ENCODE measurements at places on chromosomes 12 and 14.

DNA sequence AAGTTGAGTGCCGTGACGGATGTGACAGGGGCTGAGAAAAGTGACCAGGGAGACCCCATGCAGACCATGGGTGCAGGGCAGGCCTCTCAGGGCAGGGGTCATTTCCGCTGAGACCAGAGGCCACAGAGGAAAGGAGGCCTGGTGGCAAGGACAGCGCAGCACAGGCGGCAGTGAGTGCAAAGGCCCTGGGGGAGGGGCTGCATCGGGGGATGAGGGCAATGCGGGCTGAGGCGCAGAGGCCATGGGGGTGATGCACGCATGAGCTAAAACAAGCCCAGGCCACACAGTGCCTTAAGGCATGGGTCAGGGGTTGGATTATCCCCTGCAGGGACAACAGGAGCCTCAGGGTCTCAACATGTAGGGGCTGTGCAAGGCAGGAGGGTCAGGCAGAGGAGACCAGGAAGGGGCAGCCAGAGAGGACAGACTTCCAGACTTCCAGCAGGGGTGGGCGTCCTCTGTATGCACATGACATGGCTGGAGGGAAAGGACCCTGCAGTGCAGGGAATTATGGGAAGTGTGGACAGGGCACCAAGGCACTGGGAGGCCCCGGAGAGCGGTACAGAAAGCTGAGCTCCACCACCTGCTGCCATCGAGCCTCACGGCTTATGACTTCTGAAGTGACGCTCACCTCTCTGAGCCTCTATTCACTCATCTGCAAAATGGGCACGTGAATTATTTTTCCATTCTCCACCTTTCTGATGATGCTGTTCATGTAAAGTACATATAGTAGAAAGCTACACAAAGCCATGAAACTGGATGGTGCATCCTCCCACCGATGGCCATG, 27.3 kb downstream of the RILPL1 start:
- DNase-seq = no peak

DNA sequence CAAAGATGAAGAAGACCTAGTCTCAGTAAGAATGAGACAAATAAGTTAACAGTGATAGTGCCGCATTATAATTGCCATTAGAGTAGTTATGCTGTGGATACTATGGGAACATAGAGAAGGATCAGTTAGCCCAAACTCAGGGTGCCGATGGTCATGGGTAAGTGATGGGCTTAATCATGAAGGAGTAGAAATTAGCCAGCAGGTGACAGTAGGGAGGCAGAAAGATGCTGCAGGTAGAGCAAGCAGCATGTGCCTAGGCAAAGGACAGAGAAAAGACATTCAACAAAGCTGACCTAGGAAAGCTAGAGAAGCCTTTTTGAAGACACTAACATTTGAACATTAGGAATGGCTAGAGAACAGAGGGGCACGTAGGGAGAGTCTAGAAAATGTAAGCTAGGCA, 30.6 kb upstream of the PTPRQ start:
- DNase-seq = peak; percentile 13

DNA sequence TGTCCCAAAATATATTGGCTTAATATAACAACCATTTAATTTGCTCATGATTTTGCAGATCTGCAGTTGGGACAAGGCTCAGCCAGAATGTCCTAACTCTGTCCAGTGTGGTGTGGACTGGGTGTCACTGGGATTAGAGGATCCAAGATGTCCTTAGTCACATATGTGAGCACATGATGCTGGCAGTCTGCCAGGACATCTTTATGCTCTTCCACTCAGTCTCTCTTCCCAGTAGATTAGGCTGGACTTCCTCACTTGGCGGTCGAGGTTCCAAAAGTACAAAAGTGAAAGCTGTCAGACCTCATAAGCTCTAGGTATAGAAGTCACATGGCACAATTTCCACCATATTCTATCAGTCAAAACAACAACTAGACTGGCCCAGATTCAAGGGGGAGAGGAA, 167.9 kb upstream of the NTF3 start:
- DNase-seq = peak; percentile 29

DNA sequence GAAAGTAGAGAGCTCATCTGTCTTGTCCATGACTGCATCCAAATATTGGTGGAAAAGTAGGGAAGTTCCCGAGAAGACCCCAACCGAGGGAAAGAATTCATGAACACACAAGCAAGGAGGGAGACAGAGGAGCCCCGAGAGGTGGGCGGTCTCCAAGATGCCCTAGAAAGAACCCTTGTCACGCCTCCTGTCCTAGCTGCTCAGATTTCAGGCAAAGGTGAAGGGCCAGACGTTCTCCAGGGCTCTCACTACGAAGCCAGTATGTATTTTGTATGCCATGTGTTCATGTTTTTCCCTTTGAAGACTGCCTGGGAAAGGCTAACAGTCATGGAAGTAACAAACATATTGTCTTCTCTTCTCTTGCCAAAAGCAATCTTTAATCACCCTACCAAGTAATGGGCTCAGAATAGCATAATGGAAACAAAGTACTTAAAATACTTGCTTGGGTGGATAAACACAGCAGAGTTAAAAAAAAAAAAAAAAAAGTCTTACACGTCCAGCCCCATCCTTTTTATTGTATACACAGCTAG, 99.2 kb upstream of the TBX3 start:
- DNase-seq = no peak

DNA sequence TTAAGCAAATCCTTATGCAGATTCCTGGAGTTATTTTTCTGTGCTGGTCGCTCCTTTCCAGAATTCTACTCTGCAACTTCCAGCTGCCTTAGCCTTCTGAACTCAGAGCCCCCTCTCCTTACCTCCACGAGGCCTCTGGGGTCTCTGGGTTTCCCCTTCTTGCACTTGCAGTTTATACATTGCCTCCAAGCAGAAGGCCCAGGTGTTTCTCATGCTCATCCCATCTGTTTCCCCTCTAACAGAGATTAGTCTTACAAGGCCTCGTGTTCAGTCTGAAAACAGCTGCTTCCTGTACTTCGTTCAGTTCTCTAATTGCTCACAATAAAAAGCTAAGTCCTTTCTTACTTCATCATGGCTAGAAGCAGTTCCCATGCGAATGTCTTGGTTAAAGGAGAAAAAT, 134.4 kb upstream of the FGD4 start:
- no peak for DNase-seq

DNA sequence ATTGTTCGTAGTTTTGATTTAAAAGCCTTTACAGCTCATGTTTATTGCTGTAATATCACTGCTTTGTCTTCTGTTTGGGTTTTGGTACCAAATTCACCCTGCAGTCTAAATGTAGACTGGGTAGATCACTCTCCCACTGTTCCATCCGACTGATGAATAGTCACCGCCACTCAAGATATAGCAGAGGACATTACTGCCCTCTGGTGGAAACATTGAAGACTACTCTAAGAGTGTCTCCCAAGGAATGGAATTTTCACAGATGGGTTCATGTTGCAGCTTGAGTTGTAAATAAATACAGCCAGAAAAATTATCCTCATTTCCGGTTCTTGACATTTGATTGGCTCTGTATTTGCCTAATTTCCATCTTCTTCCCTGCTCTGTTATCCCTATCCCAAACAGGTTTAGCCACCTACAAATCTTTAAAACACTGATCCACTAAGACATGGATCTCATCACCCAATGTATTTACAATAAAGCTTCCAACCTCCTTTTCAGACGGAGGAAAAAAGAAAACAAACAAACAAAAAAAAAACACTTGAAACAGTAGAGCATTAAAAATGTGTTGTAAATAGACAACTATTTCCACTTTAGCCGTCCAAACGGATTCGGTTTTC, 198.3 kb upstream of the CPNE8 start:
- peak; percentile 65 for DNase-seq

DNA sequence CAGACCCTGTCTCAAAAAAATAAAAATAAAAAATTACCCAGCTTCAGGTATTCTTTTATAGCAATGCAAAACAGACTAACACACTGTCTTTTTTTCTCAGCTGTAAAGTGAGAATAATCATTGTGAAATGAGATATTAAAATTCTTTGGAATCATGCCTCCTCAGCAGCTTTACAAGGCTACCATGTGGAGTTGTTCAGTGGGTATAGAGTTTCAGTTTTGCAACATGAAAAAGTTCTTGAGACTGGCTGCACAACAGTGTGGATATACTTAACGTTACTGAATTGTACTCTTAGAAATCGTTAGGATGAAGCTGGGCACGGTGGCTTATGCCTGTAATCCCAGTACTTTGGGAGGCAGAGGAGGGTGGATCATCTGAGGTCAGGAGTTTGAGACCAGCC, 15.7 kb upstream of the MAPKAPK5 start:
- DNase-seq = no peak

GRCh38 chr14:99971941-99972747, 93.1 kb upstream of the EVL start:
- no peak for DNase-seq

GRCh38 chr12:86091681-86092080, 164.5 kb downstream of the MGAT4C start:
- DNase-seq = no peak

GRCh38 chr14:52073251-52073650, 4.4 kb upstream of the NID2 start:
- no peak for DNase-seq

DNA sequence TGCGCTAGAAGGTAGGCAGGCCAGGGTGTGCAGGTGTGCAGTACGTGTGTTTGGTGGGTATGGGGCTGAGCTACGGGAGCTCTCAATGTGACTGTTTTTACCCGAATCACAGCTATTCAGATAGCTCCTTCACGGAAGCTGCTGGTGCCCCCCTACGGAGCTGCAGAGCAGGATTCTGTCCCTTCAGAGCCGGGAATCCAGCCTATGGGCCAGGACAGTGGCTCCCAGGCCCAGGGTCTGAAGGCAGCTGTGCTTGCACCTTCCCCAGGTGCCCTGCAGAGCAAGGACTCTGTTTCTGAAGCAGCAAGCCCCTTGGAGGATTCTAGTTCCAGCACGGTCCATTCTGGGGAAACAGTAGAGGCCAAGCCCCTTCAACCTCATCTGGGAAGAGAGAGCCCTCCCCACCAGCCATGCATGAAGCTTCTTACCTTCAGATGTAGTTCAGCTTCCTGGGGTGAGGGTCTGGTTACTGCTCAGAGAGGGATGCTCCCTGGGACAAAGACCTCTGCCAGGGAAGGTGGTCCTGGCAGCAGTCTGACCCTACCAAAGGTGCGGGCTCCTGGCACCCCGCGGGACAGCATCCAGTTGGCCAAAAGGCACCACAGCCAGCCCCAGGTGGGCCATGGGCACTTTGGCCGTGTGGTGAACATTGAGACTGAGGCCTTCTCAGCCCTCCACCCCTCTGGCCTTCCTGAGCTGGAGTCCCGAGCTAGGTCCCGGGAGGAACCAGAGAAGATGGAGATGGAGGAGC, 29.1 kb downstream of the PLEKHH1 start:
- no peak for DNase-seq

DNA sequence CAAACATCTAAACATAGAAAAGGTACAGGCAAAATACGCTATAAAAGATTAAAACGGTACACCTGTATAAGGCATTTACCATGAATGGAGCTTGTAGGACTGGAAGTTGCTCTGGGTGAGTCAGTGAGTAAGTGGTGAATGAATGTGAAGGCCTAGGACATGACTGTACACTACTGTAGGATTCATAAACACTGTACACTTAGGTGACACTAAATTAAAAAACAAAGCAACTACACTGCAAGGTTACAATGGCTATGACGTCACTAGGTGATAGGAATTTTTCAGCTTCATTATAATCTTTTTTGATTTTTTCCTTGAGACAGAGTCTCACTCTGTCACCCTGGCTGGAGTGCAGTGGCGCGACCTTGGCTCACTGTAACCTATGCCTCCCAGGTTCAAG, 269.2 kb downstream of the KSR2 start:
- no peak for DNase-seq

GRCh38 chr14:63726499-63726898, 1.4 kb downstream of the SGPP1 start:
- no peak for DNase-seq

DNA sequence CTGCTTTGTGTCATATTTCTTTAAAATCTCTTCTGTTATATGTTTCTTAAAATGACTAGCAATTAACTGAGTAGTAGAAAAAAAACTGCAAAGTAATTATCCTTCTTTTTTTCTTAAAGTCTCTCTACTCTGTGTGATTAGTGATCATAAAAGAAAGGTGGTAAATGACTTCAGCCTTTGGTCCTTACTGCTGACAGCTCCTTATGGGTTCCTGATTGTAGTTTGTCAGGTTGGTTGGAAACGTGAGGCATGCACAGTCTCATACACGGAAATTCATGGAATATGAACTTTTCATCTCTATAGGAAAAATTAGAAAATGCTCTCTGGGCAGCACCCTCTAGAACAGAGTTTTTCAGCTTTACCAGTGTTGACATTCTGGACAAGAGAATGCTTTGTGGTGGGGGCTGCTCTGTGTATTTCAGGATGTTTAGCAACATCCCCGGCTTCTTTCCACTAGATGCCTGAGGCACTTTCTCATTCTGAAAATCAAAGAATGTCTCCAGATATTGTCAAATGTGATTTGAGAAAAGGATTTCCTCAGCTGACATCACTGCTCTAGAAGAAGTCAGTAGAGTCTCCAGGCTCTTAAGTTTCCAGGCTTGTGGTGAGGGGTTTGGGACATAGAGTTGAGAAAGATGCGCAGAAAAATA, 121.0 kb downstream of the PIK3C2G start:
- DNase-seq = no peak

DNA sequence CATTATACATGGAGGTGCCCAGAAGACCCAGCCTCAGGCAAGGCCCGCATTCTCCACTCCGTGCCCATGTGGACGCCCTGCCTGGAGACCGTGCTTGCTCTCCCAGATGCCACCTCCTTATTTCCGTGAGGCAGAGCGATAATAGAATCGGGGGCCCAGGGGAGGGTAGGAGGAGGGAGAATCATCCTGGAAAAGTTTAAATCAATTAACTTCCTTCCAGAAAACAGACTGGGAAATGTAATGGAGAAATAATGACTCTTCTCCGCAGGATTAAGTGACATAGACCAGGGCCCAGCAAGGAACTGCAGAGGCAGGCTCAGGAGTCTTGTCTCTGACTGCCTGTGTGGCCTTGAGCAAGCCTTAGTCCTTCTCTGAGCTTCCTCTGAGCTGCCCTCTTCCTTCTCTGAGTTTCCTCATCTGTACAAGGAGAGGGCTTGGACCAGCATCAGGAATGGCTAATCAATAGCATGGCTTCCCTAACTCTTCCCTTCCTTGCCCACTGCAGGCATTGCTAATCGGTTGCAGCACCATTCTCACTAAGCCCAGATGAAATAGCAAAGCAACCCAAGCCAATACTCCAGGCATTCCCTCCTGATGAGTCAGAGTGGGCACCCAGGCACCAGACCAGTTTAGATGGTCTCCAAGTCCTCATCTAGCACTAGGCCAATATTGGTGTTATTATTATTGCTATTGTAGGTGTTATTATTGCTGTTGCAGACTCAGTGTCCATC, 11.3 kb upstream of the FAM222A start:
- DNase-seq = no peak

DNA sequence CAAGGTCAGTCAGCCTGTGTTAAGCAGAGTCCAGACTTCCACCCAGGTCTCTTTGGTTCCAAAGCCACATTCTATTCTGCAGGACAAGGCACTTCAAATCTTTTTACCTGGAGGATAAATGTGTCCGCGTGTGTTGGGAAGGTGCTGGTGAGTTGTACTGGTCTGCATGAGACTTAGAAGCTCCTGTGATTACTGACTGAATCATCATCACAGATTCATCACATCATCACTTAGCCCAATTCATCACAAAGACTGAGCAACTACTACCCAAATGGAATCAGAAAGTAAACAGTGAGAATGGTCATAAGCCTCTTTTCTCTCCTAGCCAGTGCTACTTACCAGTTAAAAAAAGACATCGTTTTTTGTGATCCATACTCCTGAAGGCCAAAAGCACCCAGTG, 5.3 kb downstream of the SLC15A5 start:
- no peak for DNase-seq

Measured in RPMI8226 (cell line).